ENCODE measurements at places on chromosomes 4 and X.

- DNase-seq, result no peak
Measured at GRCh38 chr4:127778102-127778501, 4.0 kb upstream of the HSPA4L start.

- DNase-seq, result peak; percentile 31
Measured at GRCh38 chr4:88320780-88321373, 36.5 kb upstream of the PPM1K start.

DNA sequence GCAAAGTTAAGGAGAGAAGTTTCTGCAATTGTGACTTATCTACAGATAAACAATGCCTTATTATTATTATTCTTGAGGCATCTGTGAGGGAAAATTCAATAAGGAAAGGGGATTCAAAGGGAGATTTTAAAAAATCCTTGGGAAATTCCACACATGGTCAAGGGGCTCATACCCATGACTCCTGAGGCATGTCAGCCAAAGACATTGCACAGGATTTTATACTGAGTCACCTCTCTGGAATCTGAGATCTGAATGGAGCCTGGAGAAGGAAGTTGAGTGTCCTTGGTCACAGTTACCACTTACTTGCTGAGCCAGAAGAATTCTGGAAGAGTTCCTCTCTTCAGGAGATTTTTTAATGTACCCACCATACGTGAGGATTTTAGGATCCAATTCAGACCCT lies 14.4 kb upstream of the CXCL8 start:
- no peak for DNase-seq

DNA sequence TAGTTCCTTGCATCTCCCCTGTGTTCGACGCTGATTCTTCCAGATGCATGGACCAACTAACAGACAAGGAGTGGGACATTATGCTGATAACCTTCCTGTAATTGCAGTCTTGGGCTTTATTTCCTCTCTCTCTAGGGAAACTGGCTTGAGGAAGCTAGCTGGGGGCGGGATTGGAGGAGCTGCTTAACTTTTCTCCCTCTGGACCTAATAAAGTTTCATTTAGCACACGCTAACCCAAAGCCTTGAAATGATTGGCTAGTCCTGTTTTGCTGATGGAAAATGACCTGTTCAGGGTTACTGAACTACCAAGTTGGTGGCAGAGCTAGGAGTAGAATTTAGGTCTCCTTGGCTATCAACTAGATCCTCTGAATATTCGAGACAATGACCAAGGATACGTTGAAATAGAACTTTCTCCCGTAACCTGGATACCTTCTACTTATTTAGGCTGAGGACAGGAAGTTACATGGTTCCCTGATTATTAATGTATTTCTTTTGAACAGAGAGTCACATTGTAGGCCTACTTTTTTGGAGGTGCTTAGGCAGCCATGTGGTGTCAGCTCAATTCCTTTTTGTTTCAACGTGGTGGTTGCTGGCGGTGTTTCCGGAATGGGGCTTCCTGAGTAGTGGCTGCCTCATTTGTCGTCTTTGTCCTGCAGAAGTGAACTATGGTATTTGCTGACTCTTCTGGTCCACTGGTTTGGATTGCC lies 2.0 kb downstream of the PGK1 start:
- peak; percentile 42 for DNase-seq

- DNase-seq, result no peak
Measured at GRCh38 chr4:147730333-147730732, 1.6 kb upstream of the ARHGAP10 start.

- DNase-seq, result no peak
Measured at GRCh38 chrX:103773445-103773844, 3.2 kb upstream of the PLP1 start.

GRCh38 chrX:45320191-45320590 lies 119.5 kb upstream of the DIPK2B start:
- no peak for DNase-seq

GRCh38 chrX:46298821-46299220 lies 246.4 kb downstream of the ZNF674 start:
- DNase-seq, result no peak

GRCh38 chr4:142126890-142127497 lies 490.6 kb downstream of the IL15 start:
- DNase-seq, result peak; percentile 69

- no peak for DNase-seq
Measured at GRCh38 chr4:189981970-189982369, 41.3 kb downstream of the FRG1 start.

DNA sequence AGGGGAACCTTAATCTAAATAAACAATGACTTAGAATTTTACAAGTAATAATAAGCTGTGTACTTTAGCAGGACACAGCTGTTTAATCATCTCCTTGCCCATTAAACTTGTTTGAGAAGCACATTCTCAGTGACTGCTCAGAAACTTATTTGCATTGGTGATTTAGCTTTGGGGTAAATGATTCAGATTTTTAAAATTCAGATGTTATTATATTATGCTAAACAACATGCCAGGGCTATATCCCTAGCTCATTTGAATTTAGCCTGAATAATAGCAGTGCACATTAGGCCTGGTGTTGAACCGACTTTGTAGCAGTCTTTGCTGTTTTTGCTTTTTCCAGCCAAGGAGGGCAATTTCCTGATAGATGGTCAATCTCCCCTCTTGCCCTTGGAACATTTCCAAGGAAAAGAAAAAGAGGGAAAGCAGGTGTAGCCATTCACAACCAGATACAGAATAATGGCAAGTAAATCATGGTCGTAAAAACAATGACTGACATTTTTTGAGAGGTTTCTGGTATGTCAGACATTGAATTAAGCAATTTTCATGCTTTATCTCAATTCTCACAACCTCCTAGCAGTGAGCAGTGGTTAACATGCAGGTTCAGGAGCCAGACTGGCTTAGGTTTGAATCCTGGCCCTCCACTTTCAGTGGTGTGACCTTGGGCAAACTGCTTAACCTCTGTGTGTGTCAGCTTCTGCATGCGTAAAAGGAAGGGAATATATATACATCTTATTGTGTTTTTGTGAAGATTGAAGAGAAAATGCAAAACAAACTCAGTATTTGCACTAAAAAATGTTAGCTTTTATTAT lies 16.8 kb downstream of the ARHGEF38 start:
- no peak for DNase-seq

DNA sequence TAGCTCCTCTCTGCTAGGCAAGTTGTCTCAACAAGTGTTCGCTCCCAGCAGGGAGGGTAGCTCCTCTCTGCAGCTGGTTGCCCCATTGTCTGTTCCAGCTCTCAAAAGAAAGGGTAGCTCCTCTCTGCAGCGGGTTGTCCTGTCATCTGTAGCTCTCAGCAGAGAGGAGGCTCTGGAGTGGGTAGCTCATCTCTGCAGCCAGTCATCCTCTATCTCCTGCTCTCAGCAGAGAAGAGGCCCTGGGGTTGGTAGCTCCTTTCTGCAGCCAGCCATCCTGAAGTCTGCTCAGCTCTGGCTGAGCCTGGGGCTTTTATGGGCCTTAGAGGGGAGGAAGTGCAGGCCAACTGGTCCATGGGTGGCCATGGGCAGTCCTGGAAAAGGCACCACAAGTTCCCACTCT lies 342.7 kb downstream of the PTTG2 start:
- no peak for DNase-seq

GRCh38 chrX:100928660-100929613 lies at the start of gene XKRX:
XKRX (minus strand) TSS chrX:100928917; CDS start chrX:100928304, 613 bp downstream.
- DNase-seq, result peak; percentile 67

DNA sequence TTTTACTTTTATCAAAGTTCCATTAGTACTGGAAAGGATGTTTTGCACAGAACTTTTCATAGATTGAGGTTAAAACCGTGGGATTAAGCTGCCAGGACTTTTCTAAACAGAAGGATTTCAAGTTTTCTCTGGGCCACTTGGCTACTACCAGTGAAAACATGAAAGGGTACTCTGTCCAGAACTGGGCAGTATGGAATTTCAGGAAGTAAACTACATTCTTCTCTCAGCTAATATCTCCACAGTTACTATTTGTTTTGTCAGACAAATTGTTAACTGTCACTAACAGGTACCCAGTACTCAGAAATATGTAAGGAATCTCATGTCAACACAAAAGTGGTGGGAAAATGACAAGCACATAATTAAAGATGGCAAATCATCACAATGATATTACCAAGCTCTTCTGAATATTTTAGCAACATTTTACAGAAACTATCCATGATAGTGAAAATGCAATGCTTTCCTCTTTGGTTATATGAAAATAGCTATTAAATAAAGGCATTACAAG lies 454.4 kb downstream of the C4orf33 start:
- no peak for DNase-seq

DNA sequence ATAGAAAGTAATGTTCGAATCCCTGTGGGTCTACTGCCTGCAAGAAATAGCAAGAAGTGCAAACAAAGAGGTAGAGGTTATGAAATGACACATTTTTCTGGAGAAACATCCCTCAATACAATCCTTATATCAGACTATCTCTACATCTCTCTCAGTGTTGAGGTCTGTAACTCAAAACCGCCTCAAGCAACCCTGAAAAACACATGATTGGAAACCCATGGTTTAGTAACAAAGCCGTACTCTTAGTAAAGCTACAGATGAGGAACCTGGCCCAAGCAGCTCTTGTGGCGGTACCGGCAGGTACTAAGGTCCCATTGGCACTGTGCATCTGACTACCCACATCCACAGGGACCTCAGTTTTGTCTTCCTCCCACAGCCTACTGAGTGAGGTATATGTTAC lies 53.9 kb downstream of the IRF2 start:
- no peak for DNase-seq

DNA sequence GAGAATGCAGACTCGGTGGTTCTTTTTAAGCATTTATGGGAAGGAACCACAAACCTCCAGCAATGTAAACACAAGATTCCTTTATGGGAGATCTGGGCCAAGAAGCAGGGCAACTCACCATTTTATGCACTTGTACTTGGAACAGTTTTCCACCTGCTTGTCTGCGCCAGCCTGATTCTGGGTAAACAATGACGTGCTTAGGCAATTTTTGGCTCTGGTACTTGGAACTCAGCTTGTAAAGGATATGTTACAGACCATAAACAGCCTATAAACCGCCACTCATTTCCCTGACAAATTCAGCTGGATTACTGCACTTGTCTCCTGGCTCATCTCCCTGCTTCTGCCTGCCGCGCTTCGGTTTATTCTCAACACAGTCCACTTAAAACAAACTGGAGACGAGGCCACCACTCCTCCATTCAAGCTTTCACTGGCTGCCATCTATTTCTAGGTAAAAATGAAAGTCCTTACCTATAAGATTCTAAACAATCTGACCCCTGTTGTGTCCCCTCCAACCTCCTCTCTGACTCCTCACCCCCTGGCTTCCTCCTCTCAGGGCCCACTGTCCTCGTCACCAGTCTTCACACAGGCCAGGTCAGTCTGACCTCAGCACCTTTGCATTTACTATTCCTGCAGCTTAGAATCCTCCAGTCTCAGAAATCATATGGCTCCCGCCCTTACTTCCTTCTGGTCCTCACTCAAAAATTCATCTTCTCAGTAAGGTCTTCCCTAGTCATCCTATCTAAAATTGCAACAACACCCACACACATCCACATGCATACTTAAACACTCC lies 205.9 kb upstream of the GALNT7 start:
- no peak for DNase-seq

DNA sequence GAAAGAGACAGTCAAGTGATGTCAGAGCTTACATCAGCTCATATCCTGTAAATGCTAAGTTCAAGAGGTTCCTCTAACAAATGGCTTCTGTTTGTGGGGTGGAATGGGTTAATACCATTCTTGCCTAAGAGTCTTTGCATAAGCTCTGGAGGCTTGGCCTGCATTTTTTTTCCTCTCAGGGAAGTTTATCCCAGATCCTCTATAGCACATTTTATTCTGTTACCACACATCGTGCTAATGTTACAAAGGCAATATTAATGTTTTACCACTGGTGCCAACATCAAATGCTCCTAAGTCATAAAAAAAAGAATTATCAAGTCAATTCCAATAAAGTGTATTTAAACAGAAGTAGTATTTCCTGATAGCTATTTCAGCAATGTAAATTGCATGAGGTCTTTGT lies 2.9 kb upstream of the ADH6 start:
- DNase-seq, result no peak

DNA sequence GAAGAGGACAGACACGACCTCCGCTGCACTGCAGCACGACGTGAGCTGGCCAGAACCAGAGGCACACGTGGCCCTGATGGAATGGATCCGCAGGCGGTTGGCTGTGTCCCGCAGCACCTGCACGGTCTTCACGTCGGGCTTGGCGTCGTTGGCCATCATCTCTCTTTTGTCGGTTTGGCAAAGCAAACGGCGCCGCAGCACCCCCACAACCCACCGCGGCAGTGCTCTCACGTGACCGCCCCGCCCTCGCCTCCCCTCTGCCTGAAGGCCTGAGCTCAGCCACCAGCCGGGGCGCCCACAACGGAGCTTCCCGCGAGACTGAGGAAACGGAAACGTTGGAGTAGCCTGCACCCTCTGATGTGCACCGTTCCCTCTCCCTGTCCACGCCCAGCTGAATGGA lies at the start of gene TKTL2:
TKTL2 (minus strand) TSS at position 179 of the 400 bp plus-strand sequence; CDS start at position 159, 20 bp downstream.
- no peak for DNase-seq

- DNase-seq, result no peak
Measured at GRCh38 chr4:10082047-10082446, 34.6 kb downstream of the WDR1 start.

GRCh38 chr4:134905061-134905460 lies 703.5 kb upstream of the PABPC4L start:
- DNase-seq, result no peak

DNA sequence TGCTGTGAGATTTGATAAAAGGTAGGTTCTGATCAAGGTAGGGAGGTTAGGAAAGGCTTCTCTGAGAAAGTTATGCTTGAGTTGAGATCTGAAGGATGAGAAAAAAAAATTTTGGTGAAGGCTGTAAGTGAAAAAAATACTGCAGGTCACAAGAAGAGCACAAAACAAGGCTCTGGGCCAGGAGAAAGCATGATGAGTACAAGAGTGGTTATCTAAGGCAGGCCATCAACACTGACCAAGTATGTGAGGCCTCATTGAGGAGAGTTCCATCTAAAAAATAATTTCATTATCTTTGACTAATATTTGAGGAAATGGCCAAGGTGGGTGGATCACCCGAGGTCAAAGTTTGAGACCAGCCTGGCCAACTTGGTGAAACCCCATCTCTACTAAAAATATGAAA lies 71.6 kb upstream of the SLC4A4 start:
- DNase-seq, result no peak

GRCh38 chr4:148391056-148391455 lies 51.2 kb downstream of the NR3C2 start:
- no peak for DNase-seq

- no peak for DNase-seq
Measured at GRCh38 chr4:116082808-116083366, 969.5 kb upstream of the NDST4 start.

DNA sequence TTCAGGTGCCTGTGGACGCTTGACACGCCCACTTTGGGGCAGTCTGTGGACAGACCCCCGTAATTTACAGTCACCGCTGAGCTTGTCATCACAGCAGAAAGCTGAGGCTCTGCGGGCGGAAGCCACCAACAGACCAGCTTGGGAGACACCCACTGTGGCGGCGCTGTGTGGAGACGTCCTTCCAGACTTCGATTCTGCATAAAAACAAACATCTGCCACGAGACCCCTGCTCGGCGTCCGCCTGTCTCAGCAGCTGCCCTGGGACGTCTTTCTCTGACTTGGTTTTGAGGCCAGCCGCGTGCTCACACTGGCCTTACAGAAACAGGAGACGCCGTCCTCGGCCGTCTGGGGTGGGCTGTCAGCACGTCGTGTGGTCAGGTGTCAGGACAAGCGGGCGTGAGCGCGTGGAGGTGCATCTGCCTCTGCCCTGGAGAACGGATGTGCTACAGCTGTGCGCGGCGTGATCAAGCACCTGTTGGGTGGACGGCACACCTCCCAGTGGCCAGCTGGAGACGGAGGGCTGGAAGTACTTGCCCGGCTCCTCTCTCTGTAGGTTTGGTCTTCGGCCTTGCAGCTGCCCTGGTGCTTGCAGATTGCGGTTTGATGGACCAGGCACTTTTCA lies 37.5 kb downstream of the PIGG start:
- DNase-seq, result no peak
